Omental fat pad (tissue), 4 donors: ENCODE measurements at places on chromosomes 7 and 10. TPM values are rescaled to one million over a fixed set of nuclear protein-coding genes. Genes with fewer than 3 reads are reported as not detected.

Gene AGMO
- 21.1 TPM for total RNA-seq

Gene DLX6
- total RNA-seq, result not detected

Gene CFAP70
- total RNA-seq, result 3.2 TPM

Gene PRTFDC1
- 1.8 TPM for total RNA-seq

Gene CYP17A1
- total RNA-seq, result not detected

Gene GIMAP4
- total RNA-seq, result 54.0 TPM

Gene IDI2
- total RNA-seq, result not detected

Gene CHAT
- not detected for total RNA-seq

Gene PAX4
- total RNA-seq, result not detected

Gene AGR3
- total RNA-seq, result not detected

Gene MGAM2
- total RNA-seq, result not detected

Gene GRM8
- total RNA-seq, result not detected

Gene COL26A1
- not detected for total RNA-seq

Gene PLAC9
- 116 TPM for total RNA-seq

Gene ANLN
- 2.7 TPM for total RNA-seq

Gene ANK3
- total RNA-seq, result 15.7 TPM

Gene BEND7
- total RNA-seq, result 9.9 TPM

GRCh38 chr10:113272511-113272910, 280.3 kb upstream of the HABP2 start:
- DNase-seq, result no peak

DNA sequence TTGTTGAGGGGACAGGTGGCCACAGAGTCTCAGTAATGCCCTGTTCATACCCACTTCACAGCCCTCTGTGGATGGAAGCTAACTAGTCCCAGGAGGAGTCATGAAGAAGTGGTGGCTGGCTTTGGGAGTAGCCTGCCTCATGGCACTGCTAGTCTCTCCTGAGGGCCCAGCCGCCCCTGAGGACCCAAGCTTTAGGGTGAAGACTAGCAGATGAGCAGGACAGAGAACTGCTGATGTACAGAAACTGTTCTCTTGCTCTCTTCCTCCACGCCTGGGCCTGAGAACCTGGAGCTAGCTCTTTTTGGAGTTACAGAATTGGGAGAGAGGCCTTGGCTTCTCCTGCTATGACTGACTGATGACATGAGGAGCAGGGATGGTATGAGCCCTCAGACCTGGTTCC, 99.2 kb downstream of the RAMP3 start:
- no peak for DNase-seq

DNA sequence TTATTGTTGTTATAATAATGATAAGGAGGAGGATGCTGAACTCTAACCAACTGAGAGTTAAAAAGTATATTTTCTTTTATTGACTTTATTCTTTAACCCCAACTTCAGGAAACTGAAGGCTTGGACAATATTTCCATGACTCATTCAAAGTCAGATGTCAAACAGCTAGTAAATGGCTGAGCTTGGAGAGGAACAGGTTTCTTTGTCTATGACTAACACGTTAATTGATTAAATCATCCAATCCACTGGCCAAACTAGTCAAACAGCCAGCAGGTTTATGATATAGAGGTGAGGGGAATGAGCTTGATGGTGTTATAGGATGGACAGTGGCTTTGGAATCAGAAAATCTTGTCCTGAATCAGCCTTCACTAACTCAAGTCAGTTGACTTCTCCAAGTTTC, 119.1 kb upstream of the WDR11 start:
- no peak for DNase-seq

DNA sequence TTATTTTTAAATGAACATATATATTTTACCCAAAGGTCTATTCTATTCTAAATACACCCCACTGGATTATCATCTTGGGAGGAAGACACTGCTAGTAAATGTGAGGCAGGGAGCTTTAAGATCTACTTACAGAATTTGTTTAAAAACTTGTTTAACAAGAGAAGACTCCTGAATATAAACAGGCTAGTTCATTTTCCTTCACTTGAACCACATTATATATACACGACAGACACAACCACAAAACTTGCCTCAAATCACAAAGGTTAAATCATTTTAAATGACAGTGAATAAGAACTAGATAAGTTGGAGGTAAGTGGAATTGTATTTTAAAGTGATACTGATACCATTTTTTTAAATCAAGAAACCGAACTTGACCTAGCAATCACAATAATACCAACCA, 109.2 kb downstream of the ATE1 start:
- no peak for DNase-seq

DNA sequence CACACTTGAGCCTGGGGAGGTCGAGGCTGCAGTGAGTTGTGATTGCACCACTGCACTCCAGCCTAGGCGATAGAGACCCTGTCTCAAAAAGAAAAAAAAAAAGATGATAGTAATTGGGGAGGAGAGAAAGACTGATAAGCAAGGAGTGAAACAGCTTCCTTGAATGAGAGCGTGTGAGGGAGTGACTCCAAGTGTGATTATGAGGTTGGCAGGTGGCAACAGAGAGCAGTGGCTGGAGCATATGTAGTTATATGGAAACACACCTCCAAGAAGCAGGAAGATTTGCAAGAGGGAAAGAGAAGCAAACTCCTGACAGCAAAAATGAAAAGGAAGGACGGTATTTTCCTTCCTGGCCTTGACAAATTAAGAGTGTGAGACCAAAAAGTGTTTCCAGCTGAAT, 50.4 kb downstream of the VKORC1L1 start:
- no peak for DNase-seq

DNA sequence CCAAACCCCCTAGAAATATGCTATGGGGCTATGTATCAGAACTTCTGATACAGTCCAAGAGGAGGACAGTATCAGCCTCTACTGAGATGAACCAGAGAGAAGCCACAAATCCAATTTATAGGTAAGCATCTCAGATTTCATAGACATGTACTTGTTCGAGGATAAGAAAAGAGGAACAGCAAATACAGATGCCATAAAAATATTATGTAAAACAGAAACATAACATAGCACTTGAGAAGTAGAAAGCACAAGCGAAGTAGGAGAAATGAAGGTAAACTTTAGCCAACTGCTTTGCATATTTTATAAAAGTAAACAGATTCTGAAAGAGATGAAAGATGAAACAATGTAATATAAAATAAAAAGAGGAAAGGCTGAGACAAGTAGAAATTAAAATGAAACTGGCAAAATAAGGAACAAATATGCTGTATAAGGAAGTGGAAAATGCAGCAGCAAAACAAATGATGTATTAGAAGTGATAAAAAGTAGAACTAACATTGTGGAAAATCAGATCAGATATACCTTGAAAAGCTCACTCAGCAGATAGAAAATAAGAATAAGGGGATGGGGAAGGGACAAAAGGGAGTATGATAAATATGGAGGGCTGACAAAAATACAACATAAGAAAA, 135.1 kb downstream of the SKAP2 start:
- no peak for DNase-seq

DNA sequence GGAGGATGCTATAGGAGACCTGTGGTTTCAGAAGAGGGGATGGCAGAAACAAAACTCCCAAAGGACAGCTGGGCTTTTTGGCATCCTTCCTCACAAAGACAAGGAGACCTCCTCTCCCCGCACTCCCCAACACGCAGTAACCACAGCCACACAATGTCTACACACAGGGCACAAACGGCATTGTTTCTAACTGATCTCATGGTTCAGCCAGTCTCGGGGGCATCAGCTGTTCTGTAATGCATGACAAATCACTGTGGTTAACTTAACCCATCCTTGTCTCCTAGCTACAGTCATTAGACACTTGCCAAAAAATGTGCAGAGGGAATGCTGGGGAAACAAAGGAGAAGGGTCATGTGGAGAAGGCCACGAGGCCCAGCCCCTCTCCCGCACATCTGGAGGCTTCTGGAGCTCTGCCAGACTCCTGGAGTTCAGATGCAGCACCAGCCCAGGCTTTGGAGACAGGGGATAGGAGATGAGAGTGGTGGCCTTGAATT, 7.6 kb upstream of the ADAMTS14 start:
- DNase-seq, result no peak

- DNase-seq, result no peak
These were observed 52.8 kb downstream of the LRRC4 start for GRCh38 chr7:127978421-127978820.

GRCh38 chr7:131225619-131226513, 101.8 kb upstream of the MKLN1 start:
- no peak for DNase-seq

- DNase-seq, result no peak
These were observed 18.5 kb upstream of the MGMT start for GRCh38 chr10:129448539-129448938.

DNA sequence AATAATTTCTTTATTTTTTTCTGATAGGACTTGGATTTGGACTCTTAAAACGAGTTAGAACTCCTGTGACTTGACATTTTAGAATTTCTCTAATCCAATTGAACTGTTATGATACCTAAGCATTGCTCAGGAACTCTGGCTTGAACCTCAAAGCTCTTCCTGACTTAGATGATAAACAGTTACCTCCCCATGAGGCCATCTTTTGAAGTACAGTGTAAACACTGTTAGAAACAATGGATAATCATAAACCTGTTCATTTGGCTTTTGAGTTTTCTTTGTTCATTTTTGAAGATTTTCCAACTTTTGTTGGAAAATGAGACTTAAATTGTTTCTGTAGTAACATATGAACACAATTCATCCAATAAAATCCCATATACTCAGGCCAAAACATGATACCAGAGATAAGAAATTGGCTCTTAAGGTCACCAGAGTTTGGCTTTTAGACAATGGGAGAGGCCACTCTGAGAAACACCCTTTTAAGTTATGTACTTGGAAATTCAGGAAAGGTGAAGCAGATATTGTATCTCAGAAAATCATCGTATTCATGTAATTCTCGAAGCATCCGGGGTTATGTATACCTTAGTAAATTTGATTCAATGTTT, 59.6 kb downstream of the RUNDC3B start:
- DNase-seq, result no peak

GRCh38 chr10:101046332-101047238, 15.2 kb upstream of the KAZALD1 start:
- no peak for DNase-seq

GRCh38 chr7:39271402-39271801, 293.7 kb downstream of the POU6F2 start:
- DNase-seq, result peak; percentile 32

DNA sequence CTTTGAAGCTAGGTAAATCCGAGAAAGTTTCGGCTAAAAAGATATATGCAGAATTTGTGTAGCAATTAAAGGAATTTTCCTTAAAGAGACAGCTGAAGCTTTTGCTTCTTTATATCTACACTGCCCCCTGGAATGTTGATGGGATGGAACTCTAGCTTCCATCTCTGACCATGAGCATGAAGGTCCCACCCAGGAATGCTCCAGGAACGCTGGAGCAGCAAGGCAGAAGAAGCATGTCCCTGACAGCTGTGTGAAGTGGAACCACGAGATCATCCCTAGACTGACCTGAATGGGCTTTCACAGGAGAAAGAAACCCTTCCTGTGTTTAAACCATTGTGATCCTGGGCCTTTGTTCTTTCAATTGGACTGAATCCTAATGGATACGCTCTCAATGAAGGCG, 99.7 kb upstream of the NOBOX start:
- DNase-seq, result no peak

- DNase-seq, result no peak
These were observed 171.5 kb downstream of the ADK start for GRCh38 chr10:74322565-74322964.

GRCh38 chr7:3455806-3456595, 154.9 kb downstream of the SDK1 start:
- DNase-seq, result no peak

GRCh38 chr10:124708922-124709520, 35.2 kb downstream of the FAM53B start:
- DNase-seq, result no peak

DNA sequence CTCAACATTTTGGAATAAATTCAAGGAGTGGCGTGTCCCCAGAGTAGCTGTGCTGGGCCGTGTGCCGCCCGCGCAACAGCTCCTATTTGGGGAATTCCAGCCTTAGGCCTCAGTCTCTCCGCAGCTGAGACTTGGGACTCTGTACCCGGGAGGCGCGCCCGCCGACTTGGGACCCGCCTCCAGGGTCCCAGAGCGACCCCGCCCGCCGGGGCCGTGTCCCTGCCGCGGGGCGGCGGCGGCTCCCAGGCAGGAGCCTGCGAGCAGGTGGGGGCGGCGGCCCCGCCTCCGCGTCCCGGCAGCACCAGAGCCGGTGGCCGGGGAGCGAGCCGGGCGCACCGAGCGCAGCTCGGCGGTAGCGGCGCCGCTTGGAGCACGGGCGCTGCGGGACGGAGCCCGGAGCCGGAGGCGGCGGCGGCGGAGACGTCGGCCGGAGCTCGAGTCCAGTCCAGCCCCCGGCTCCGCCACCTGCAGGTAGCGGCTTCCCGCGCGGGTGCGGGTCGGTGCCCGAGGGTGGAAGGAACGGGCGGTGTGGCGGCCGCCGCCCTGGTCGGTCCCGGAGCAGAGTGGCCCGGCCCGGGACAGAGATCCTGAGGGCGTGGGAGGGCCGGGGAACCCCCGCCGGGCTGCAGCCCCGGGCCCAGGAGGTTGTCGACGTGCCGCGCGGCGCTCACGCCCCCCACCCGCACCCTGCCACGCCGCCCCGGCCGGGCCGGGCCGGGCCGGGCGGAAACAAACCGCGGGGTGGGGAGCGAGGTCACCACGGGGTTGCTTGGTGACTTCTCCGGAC, at the start of gene WIPF3:
Gene WIPF3 (plus strand): TSS at position 301 of the 787 bp plus-strand sequence. CDS start 28,217 bp downstream, outside the sequence.
- no peak for DNase-seq

DNA sequence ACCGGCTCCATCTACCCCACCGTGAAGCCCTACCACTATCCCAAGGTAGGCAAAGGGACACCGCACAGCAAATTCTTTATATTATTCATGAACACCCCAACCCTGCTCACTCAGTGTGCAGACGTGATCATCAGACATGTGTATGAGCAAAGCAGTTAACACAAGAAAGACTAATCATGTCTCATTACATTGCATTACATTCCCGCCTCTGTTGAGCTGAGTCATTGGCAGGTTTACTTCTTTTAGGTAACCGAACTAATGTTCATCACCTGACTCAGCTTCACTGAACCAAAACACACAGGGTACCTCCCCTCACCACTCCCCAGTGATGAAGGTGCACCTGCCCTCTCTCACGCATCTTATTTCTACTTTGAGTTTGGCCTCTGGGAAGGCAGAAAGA, 233.4 kb downstream of the PAXIP1 start:
- no peak for DNase-seq
